ENCODE measurements at places on chromosomes 16 and 17. TPM values are rescaled to one million over a fixed set of nuclear protein-coding genes. Genes with fewer than 3 reads are reported as not detected.

Gene PIP4K2B
- 14.1 TPM for total RNA-seq

Gene LDHD
- total RNA-seq = 89.2 TPM

Gene EPN3
- 58.5 TPM for total RNA-seq

Gene TMEM235
- total RNA-seq = not detected

Gene BLMH
- total RNA-seq = 18.8 TPM

Gene ITGAL
- 7.3 TPM for total RNA-seq

Gene LPCAT2
- 17.9 TPM for total RNA-seq

Gene KRT28
- total RNA-seq = not detected

Gene OXLD1
- 36.6 TPM for total RNA-seq

Gene SLC16A5
- total RNA-seq = 39.6 TPM

Gene ZP2
- not detected for total RNA-seq

Gene RUNDC3A
- total RNA-seq = 1.5 TPM

Gene PLLP
- 18.1 TPM for total RNA-seq

Gene FBXL16
- 3.1 TPM for total RNA-seq

Gene ANKRD40CL
- total RNA-seq = 63.4 TPM

Gene ACSM2A
- total RNA-seq = not detected

Gene CETP
- total RNA-seq = not detected

Gene SKAP1
- 1.2 TPM for total RNA-seq

Gene KRTAP1-5
- not detected for total RNA-seq

Gene DNAAF8
- total RNA-seq = 0.49 TPM

Gene TMC8
- total RNA-seq = 3.4 TPM

Gene ZSCAN10
- total RNA-seq = not detected

Gene CHD9
- total RNA-seq = 68.6 TPM

Gene CDH5
- 9.9 TPM for total RNA-seq

Gene ALOXE3
- not detected for total RNA-seq

Gene TRIM25
- 101 TPM for total RNA-seq

Gene ABCC6
- total RNA-seq = 20.2 TPM

Gene ST6GALNAC2
- 4.5 TPM for total RNA-seq

Gene PITPNM3
- 19.0 TPM for total RNA-seq

Gene ZNF423
- total RNA-seq = 10.5 TPM

Gene TBX2
- total RNA-seq = 5.8 TPM

Gene MT1M
- 60.6 TPM for total RNA-seq

Gene PDF
- 20.5 TPM for total RNA-seq

Gene LGALS9B
- total RNA-seq = 35.5 TPM

Gene CDC6
- total RNA-seq = 5.5 TPM

Gene ATP2A1
- total RNA-seq = 1.3 TPM

Gene SNX20
- 0.52 TPM for total RNA-seq

Gene C16orf96
- total RNA-seq = not detected

Measured in left colon (tissue), 2 donors.